Activated naive CD4-positive, alpha-beta T cell treated with anti-CD3 and anti-CD28 coated beads for 36 hours (primary cell): ENCODE measurements at places on chromosomes 2 and 18. TPM values are rescaled to one million over a fixed set of nuclear protein-coding genes. Genes with fewer than 3 reads are reported as not detected.

GRCh38 chr18:48815581-48816324, 135.0 kb downstream of the SMAD7 start:
- DNase-seq = no peak

DNA sequence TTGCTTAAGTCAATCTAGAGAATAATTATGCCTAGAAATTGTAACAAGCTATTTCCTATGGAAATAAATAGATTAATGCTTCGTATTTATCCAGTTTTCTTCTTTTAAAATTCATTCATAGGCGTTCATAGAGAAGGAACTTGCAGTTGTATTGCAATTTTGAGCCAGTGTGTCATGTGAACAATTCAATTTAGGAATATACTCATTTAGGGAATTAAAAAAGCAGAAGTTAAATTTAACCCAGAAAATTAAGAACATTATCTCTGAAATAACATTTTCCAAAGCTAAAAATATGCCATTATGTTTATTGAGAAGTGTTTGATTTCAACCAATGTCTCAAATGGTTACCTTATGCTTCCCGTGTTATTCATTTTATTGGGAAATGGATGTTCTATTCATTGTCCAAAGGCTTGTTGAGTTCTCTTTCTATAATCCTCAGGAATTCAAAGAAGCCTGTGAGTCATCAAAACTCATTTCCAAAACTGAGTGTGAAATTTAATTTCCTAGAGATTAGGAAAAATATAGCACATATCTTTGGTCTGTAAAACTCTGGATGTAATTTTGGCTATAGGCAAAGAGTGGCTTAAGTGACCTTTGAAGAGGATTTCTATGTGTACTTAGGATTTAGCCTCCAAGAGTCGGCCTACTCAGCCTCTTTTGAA, 99.7 kb downstream of the SLC8A1 start:
- DNase-seq = no peak

- no peak for DNase-seq
Measured at GRCh38 chr2:59690849-59691248, 862.6 kb downstream of the BCL11A start.

DNA sequence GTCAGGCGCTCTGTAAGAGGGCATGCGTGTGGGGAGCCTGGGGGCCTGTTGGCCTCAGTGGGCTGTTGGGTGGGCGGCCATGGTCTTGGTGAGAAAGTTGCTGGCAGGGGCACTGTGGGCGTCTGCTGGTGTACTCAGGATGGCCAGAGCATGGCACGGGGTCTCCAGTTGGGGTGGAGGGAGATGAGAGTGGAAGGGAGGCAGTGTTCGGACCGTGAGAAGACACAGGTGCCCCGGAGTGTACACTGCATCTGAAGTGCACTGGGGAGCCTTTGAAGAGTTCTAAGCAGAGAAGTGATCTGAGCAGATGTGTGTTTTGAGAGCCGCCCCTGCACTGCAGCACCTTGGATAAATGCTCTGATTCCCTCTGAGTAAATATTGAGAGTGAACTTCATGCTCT, 150.8 kb downstream of the LDLRAD4 start:
- DNase-seq = no peak

DNA sequence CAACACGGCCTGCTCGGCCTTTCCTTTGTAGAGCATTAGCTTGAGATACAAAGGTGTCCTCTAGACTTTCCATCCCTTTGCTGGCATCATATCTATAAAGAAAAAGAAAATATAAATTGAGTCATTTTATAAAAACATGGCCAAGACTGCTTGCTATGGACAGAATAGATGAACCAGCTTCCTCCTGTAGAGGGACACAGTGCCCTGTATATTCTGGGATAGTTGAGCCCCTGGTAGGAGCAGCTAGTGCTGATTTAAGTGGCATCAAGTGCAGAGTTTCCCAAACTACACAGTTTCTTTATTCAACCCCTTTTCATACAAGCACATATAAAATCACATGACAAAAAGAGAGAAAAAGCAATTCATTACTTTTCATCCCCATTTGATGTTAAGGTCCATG, 47.9 kb downstream of the GEMIN6 start:
- DNase-seq = no peak

DNA sequence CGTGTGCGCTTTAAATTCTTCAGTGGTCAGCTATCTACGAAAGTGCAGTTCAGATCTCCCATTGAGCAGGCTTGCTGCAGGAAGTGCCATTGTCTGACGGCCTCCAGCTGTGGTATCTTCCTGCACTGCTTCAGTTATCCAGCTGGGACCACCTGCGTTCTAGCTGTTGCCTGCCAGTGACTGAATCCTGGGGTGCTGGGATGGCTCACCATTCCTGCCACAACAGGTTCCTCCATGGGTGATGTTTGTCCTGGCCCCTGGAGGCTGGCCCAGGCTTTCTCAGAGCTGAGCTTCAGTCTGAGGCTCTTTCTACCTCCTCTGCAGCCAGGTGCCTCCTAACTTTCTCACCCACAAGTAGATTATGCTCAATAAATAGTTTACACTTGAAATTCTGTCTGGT, 498.5 kb upstream of the HS6ST1 start:
- DNase-seq = no peak

- no peak for DNase-seq
Measured at GRCh38 chr18:2656981-2657512, 1.5 kb downstream of the SMCHD1 start.

DNA sequence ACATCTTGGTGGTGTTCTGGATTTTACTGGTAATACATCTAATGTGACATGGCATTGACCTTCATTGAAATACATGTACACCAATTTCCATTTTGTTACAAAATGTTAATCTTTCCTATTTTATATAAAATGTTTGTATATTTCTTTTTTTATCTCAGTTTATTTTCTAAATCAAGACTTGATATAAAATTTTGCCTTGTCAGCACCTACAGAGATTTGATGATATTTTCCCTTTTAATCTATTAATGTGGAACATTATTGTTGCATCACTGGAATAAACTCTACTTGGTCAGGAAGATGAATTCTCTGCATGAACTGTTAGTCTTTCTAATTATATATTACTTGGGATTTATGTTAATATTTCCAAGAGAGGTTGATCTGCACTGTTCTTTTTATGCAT, 294.0 kb upstream of the ETAA1 start:
- DNase-seq = no peak

- DNase-seq = peak; percentile 77
Measured at GRCh38 chr2:49973917-49974368, 819.6 kb upstream of the FSHR start.

- DNase-seq = no peak
Measured at GRCh38 chr2:97965116-97965515, 30.6 kb downstream of the TMEM131 start.

- DNase-seq = no peak
Measured at GRCh38 chr2:105779394-105779793, 34.7 kb downstream of the NCK2 start.

- DNase-seq = no peak
Measured at GRCh38 chr18:10006311-10006893, 92.6 kb downstream of the VAPA start.

- DNase-seq = no peak
Measured at GRCh38 chr2:176187200-176187898, 1.1 kb upstream of the HOXD1 start.

GRCh38 chr2:187320846-187321245, 127.2 kb downstream of the CALCRL start:
- DNase-seq = no peak

GRCh38 chr2:122389694-122390093, 634.2 kb downstream of the TSN start:
- DNase-seq = no peak

- no peak for DNase-seq
Measured at GRCh38 chr2:64639691-64640090, 14.0 kb downstream of the SERTAD2 start.

DNA sequence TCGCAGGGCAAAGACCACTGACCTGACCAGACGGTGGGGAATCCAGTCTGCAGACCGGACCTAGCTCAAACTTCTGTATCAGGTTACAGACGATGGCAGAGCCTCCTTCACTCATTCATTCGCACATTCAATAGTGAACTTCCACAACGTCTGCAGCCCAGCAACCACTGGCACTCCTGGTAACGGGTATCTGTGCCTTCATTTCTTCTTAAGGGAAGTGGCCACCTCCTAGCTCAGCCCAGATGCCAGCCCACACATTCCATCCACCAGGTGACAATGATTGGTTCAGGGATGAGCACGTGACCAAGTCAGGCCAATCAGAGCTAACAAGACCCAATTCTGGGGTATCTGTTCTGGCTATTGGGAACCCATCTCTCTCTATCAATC, 15.9 kb upstream of the ARMC9 start:
- DNase-seq = no peak

GRCh38 chr2:53744395-53745065, 23.1 kb upstream of the CHAC2 start:
- DNase-seq = no peak

DNA sequence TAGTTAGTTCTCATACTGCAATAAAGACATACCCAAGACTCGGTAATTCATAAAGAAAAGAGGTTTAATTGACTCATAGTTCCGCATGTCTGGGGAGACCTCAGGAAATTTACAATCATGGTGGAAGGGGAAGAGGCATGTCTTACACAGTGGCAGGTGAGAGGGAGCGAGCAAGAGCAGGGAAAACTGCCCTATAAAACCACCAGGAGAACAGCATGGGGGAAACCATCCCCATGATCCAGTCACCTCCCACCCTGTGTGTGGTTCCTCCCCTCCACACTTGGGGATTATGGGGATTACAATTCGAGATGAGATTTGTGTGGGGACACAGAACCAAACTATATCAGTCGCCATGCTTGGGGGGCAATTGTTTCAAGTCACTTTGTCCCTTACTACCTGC, 1.1 kb upstream of the SSB start:
- no peak for DNase-seq

GRCh38 chr2:32237996-32238395, 26.7 kb downstream of the NLRC4 start:
- DNase-seq = no peak

GRCh38 chr2:180143633-180144337, 136.7 kb upstream of the CWC22 start:
- DNase-seq = no peak

DNA sequence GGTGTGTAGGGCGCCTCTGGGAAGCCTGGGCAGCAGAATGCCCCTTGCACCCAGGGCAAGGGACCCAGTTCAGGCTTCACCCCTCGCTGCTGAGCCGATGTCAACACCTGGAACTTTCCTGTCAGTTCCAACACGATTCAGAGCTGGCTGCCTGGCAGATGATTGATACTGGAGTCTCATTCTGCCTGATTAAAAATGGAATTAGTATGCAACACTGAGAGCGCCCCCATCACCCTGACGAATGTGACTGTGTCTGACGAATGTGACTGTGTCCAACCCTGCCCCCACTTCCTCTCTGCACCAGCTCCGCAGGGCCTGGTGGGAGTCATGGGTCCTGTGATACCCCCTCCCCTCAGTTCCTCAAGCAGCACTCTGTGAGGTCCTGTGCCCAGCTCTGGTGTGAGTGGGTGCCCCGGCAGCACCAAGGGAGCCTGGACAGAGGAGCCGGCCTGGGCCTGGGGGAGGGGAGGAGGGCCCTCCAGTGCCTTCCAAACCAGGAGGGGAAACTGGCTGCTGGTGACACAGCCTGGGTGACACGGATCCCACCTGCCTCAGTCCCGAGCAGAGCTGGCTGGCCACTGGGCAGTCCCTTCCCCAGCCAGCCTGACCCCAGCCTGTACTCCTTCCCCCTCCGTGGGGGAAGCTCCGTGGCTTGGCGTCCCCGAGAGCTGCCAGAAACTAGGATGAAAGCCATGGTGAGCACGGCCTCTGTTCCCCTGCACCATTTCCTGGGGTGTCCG, 41.4 kb upstream of the ALPP start:
- peak; percentile 1 for DNase-seq

The GYPC gene
- 155 TPM for total RNA-seq

The SERPINB4 gene
- not detected for total RNA-seq

The IL36B gene
- total RNA-seq = not detected

The RGPD3 gene
- total RNA-seq = not detected

The CFC1 gene
- not detected for total RNA-seq

The COPS8 gene
- total RNA-seq = 67.8 TPM

The MAL gene
- total RNA-seq = 23.5 TPM

The AMMECR1L gene
- total RNA-seq = 13.1 TPM
